ENCODE measurements at places on chromosomes 4 and X. TPM values are rescaled to one million over a fixed set of nuclear protein-coding genes. Genes with fewer than 3 reads are reported as not detected.

DNA sequence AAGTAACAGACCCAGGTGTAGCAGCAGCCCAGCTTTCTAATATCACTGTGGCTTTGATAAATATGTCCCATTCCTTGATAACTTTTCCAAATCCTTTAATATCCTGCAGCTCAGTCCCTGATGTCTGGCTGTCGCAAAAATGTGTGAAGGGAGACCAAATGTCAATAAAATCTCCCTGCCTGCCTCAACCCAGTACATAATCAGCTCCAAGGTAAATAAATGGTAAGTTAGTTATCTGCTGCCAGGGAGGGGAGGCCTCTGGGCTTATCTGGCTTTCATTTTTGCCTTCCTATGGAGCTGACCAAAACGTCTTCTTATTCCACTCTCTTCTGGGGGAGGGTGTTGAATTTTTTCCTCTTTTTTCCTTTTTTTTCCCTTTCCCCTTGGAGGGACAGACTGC is 630.6 kb downstream of the MID1IP1 start:
- no peak overlapping the region for H3K4me3 ChIP-seq
- H3K27ac ChIP-seq = no peak overlapping the region
- H3K27me3 ChIP-seq = no peaks in the 10 kb centered on the region
- no peaks in the 10 kb centered on the region for H3K4me1 ChIP-seq

The PFKFB1 gene
- 9.2 TPM for total RNA-seq

DNA sequence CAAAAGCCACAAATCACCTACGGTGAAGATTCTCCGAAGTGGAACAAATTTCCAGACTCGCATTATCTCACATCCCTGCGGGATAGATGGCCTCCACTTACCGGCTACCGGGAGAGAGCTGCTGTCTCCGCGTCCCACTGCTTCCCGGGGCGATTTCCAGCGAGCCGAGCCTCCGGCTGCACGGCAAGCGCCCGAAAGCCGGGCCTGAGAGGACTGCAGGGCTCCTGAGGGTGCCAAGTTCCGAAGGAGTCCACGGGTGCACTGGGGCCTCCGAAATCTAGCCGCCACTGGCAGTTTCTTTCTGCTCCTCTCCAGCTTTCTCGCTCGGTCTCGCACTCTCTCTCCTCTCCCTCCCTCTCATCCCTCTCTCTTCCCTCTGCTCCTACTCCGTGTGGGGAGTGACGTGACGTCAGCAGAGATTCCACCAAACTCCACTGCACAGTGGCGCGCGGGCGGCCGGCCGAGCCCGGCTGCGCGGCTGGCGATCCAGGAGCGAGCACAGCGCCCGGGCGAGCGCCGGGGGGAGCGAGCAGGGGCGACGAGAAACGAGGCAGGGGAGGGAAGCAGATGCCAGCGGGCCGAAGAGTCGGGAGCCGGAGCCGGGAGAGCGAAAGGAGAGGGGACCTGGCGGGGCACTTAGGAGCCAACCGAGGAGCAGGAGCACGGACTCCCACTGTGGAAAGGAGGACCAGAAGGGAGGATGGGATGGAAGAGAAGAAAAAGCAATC is 14.0 kb upstream of the PITX2 start:
- H3K27ac ChIP-seq = no peak overlapping the region
- peak overlapping the region; percentile 38 for H3K4me3 ChIP-seq
- no peaks in the 10 kb centered on the region for H3K36me3 ChIP-seq
- peaks cover 17% of the 10 kb centered on the region for H3K27me3 ChIP-seq

GRCh38 chr4:161419822-161420221 is 744.0 kb downstream of the FSTL5 start:
- no peaks in the 10 kb centered on the region for H3K27me3 ChIP-seq
- no peak for DNase-seq
- H3K4me1 ChIP-seq = no peaks in the 10 kb centered on the region
- no peak overlapping the region for H3K4me3 ChIP-seq

DNA sequence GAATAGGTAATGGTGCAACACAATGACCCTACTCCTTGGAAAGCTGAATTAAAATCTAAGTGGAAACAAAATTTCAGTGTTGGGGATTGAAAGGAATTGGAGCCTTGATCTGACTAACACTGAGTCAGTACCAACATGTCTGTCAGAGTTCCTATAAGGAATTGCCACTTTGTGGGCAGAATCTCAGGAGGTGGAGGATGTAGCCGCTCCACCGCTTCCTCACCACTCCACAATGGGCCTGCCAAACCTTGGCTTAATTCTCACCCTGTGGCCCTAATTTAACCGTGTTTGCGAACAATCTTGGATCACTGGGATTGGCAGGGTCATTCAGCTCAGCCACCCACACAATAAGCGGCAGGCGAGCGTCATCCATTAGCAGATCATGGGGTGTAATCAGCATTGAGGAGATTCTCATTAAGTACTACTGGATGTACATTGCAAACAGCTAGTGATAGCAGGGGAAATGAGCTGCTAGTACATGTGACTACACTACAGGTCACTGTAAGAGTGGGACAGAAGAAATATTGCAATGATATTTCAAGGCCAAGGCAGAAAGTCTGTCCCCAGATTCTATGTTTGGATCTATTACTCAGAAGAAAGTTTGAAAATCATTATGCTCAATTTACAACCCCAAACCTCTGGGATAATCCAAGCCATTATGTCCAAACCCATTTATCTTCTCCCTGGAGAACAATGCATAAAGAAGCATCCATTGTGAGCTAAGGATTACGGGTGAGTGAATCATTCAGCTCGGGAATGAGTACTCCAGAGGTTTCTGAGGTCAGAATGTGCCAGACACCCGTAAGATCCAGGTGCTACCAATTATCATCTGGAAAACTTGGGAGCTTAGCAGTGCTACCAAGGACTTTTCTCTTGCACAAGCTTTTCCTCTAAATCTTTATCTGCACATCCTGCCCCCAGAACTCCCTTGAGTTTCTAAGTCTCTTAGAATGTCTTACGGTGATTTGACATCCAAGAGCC is 5.8 kb downstream of the SRPX start:
- DNase-seq = no peak
- peaks cover 7% of the 10 kb centered on the region for H3K27me3 ChIP-seq
- H3K27ac ChIP-seq = no peak overlapping the region
